ENCODE measurements at places on chromosomes 12 and 14.

DNA sequence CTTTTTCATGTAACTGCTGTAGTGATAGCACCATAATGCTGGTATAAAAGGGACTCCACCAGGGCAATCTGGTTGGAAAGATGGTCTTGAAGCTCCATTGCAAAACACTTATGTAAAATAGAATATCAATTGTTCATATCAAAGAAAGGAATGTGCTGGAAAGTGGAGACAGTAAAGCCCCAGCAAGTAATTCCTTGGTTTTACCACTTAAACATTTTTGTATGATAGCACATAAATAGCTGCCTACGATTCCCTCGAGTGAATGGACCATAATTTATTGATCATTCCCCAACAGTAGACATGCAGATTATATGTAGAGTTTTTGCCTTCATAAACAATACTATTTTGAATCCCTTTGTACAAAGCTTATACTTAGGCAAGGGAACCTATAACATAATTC, 275.4 kb downstream of the PAWR start:
- no peak for DNase-seq

DNA sequence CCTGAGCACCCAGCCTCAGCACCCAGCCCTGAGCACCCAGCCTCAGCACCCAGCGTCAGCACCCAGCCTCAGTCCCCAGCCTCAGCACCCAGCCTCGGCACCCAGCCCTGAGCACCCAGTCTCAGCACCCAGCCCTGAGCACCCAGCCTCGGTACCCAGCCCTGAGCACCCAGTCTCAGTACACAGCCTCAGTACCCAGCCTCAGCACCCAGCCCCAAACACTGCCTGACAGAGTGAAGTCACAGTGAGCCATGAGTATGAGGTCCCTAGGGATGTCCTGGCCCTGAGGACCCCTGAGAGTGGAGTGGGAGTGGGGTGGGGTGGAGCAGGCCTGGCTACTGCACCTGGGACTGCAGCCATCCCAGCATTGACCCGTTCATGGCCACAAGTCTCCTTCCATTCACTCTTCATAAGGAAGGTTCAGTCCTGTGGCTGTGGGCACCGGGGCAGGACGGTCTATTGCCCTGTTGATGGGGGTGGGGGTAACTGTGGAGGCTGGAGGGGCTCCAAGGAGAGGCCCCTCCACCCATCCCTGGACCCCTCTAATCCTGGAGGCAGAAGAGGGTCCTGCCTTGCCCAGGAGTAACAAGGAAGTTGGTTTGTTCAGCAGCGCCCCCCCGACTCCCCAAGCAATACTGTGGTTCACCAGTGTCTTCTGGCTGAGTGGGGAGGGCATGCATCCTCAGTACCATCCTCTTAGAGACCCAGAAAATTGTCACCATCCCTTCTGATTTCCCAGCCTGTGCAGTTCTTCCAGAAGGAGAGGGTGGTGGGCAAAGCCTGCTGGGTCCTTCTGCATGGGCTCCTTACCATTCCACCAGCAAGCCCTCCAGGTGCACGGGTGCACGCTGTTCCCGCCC, 140.5 kb downstream of the ADGRD1 start:
- no peak for DNase-seq

DNA sequence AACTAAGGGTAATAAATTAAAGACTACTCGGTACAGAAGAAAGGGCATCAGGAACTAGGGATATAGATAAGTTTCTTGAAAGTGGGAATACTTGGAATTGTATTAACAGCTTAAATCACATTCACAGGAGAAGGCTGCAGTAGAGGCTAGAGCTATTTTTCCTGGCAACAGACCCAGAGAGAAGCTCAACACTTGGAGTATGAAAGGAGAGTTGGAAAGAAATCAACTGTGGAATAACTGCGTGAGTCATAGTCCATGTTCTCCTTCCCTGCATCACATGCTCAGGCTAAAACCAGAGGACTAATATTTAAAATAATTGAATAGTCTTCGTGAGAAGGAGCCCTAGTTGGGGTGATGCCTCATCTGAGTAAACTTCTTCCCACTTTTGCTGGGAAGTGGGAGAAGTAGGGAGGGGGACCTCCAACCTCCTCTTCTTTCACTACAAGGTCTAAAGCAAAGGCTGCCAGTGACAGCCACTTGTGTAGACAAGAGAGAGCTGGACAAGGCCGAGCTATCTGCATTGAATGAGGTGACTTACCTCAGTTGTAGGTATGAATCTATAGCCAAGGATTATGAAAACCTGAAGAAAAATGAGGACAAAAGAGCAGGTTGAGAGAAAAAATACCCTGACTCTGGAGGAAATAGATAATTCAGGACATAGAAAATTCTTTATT, 32.7 kb downstream of the DYRK2 start:
- DNase-seq, result no peak

DNA sequence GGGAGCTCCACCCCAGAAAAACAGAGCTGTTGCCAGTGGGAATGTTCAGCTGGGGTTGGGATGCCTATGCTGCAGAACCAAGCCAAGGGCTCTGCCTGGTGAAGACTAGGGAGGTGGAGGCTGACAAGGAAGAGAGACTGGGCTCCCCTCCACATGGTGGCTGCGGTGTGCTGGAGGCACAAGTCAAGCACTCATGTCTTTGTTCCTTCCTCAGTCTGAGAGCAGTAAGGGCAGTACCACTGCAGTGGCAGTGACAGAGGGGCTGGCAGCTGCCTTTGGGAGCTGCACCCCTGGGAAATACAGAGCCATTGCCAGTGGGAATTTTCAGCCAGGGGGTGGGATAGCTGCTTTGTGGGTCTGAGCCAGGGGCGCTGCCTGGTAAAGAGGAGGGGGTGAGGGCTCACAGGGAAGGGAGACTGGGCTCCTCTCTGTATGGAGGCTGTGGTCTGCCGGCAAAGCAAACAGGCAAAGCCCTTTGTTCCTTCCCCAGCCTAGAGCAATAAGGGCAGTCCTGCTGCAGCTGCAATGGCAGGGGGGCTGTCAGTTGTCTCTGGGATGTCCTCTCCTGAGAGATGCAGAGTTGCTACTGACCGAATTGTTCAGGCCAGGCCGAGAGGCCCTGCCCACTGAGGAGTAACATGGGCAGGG, 255.9 kb downstream of the RAD51B start:
- no peak for DNase-seq

- no peak for DNase-seq
These were observed 547.1 kb upstream of the USP15 start for GRCh38 chr12:61713121-61713520.

DNA sequence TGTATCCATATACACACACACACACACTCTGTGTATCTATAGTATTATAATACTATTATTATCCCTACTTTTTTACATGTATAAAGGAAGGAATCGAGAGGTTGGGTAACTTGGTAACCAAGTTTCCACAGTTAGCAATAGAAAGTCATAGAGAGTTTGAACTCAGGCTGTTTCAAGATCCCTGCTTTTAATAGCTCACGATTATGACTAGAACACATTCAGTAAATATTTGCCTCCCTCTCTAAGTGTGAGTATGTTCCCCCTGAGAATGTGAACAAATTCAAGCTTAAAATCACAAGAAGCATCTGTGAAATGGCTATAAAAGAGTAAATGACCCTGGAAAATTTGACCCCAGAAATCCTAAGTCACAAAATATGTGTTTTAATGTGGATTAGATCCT, 11.0 kb upstream of the REP15 start:
- no peak for DNase-seq
